Activated T-helper 9 cell treated with anti-CD3 and anti-CD28 coated beads, Interleukin-2, amount 50 U/mL, for 16 hours (primary cell): ENCODE measurements at places on chromosomes 5 and 9.

GRCh38 chr9:121784731-121785411 is 133.4 kb downstream of the DAB2IP start:
- no peak for DNase-seq

- peak; percentile 4 for DNase-seq
Observed at GRCh38 chr5:56951126-56951945, 587 bp downstream of the MIER3 start.

DNA sequence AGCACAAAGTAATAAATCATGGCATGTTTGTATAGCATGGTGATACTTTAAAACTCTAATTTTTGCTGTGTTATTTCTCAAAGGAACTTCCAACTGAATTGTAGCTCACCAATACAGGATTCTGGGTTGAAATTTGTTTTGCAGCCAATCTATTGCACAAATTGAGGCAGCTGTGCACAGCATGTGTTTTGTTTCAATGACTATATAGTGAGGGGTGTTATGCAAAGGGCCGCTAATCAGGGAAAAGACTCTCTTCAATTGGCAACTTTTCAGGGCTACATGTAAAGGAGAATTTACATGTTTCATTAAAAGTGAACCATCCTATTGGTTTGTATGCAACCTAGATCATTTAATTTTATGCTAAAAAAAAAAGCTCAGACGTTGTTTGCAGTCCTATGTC is 44.6 kb downstream of the PLPPR1 start:
- no peak for DNase-seq

DNA sequence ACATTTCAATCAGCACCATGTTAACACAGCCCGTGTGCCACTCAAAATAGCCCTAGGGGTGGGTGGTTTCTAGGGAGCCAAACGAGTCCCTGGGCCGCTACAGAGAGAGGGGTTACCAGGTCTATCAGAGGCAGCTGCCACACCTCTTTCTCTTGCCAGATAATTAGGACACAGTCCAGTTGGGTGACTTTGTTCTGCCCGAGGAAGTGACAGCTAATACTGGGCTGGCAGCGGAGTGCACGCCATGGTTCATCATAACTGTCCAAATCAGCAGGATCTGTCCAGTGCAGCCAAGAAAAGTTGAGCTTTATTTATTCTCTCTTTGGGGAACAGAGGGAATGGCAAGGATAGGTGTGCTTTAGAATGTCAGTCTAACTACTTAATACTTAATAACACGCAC is 583.8 kb downstream of the BRINP1 start:
- no peak for DNase-seq

DNA sequence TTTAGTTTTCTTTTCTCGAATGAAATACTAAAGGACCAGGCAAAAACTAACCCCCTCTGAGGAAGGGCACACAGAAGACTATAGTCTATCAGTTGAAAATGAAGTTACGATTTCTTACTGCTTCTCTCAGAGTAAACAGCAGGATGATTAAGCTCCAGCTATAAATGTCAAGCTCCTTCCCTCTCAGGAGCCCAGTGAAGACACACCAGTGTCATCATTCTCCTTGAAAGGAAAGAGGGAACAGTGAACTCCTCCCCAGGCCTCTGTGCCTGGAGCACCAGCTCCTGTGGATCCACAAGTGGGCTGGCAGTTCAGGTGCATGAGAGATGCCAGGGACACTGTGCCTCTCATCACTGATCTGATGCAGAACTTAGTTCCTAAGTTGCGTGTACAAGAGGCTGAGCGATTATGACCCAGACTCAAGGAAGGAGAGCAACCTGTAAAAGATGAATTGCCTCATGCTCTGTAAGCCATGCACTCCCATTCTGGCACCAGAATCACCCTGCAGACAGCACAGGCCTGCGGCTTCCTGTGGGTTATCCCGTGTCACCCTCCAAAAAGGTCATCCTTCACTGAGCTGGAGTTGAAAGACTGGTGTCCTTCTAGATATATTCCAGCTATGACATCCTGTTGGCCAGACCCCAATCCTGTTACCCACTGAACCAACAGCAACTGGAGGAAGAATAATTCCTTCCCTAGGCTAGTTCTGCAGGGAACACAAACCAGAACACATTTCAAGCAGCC is 394.0 kb downstream of the SEMA5A start:
- DNase-seq, result no peak
